ENCODE measurements at places on chromosomes 1 and 21.

DNA sequence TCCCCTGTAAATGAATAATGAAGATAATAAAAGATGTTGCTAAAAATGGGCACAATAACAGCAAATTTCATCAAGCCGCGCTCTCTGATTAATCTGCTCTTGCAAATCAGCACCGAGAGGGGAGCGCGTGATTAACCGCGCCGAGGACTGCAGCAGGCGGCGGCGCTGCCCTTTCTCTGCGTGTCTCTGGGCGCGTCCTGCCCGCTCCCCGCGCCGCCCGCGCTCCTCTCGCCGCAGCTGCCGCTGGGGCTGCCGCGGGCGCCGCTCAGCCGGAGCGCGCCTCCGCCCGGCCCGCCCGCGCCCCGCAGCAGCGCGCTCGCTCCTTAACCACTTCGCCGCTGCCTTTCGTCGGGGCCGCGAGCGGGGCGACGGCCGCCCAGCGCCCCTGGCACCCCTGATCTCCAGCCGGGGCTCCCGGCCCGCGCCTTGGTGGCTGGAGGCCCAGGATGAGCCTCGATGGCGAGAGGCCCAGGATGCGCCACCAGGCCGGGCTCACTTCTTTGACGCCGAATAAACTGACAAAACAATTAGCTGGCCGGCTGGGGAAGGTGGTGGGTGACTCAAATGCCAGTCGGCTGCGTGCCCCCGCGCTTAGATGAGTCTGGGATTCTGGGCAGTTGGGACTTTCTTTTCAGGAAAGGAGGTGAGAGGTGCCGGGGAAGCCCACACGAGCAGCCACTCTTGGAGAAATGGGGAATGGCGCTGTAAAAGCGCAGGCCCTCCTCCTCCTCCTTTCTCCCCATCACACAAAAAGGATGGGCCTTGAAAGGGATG lies 221.4 kb upstream of the PKN2 start:
- DNase-seq, result no peak

- no peak for DNase-seq
These were observed 5.6 kb downstream of the TMEM234 start for GRCh38 chr1:32216566-32216965.

- DNase-seq, result no peak
These were observed 17.4 kb downstream of the TMCC2 start for GRCh38 chr1:205245096-205245495.

DNA sequence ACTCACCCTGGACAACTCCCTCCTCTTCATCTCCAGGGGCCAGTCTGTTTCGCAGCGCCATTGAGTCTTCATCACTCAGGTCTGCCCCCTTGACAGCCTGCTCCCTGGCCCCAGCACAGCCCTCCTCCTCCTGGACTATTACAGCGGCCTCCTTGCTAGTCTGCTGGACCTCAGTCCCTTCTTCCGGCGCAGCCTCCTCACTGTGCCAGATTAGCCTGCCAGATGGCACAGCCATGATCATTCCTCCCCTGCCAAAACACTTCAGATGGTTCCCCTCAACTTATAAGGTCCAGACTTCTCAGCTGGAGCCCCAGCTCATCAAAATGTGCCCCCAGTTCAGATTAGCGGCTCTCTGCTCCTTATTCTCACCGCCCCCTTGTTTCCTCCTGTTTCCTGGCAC lies 7.0 kb upstream of the CELSR2 start:
- no peak for DNase-seq

- DNase-seq, result no peak
These were observed 5.0 kb downstream of the PFKL start for GRCh38 chr21:44304877-44305293.

- no peak for DNase-seq
These were observed 270.7 kb downstream of the PAPPA2 start for GRCh38 chr1:176733661-176734060.

GRCh38 chr1:55081905-55082296 lies 42.6 kb downstream of the PCSK9 start:
- DNase-seq, result no peak

- DNase-seq, result no peak
These were observed 126.0 kb upstream of the IPO9 start for GRCh38 chr1:201702936-201703335.

DNA sequence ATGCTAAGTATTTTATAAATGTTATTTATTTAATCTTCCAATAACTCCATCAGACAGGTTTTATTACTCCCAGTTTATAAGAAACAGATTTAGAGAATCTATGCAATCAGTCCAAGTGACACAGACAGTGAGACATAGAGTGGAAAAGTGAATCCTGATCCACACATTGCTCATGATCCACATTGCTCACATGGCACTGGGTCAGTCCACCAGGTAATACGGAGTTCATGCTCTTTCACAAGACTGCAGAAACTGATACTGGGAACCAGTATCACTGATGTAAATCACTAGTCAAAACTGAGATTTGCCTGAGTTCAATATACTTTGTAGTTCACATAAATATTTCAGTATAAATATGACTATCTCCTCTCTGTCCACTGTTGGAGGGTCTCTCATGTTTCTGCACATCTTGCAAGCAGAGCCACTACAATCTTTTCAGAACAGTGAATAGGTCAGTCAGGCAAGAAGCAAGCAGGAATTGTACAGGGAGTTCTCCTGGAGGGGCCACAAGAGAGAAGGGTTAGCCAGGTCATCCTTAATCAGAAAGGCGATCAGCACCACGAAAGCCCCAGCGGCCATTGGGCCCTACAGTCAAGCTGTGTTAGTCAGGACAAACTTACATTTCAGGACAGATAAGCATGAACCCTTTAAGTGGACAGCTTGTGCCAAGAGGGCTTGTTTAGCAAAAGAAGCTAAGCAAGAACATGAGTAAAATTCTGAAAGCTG lies 275.4 kb upstream of the NR5A2 start:
- no peak for DNase-seq

GRCh38 chr21:44918107-44918470 lies 2.6 kb downstream of the ITGB2 start:
- no peak for DNase-seq

- DNase-seq, result no peak
These were observed 211.3 kb downstream of the ZNF326 start for GRCh38 chr1:90206260-90206659.

GRCh38 chr1:33158366-33158765 lies 23.5 kb downstream of the TRIM62 start:
- DNase-seq, result no peak

- no peak for DNase-seq
These were observed 5.1 kb downstream of the LYPD8 start for GRCh38 chr1:248750496-248750895.

GRCh38 chr1:163361123-163361934 lies 39.6 kb downstream of the NUF2 start:
- DNase-seq, result no peak

GRCh38 chr1:172885411-172885810 lies 165.3 kb downstream of the TNFSF18 start:
- no peak for DNase-seq
